ENCODE measurements at places on chromosomes 1 and 21.

- DNase-seq = no peak
Measured at GRCh38 chr21:20329636-20330035, 668.6 kb upstream of the NCAM2 start.

DNA sequence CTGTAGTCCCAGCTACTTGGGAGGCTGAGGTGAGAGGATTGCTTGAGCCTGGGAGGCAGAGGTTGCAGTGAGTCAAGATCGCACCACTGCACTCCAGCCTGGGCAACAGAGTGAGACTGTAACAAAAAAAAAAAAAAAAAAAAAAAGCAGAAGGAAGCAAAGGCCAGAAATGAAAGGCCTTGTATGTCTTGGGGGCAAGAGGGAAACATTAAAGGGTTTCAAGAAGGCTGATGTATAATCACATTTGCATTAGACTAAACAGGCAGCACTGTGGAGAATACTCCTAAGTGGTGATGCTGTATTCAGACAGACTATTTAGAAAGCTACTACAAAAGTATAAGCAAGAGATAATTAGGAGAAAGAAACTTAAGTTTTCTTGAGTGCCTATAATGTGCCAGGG lies 10.4 kb downstream of the ANP32E start:
- no peak for DNase-seq

- DNase-seq = no peak
Measured at GRCh38 chr1:151343587-151343986, 3.5 kb downstream of the RFX5 start.

- no peak for DNase-seq
Measured at GRCh38 chr21:29022166-29022565, 2.3 kb upstream of the USP16 start.

GRCh38 chr1:54816951-54817350 lies 15.8 kb upstream of the TTC22 start:
- no peak for DNase-seq

GRCh38 chr1:109490029-109490933 lies 3.6 kb upstream of the CYB561D1 start:
- peak; percentile 15 for DNase-seq

GRCh38 chr21:41778930-41779600 lies 12.2 kb upstream of the RIPK4 start:
- DNase-seq = no peak

DNA sequence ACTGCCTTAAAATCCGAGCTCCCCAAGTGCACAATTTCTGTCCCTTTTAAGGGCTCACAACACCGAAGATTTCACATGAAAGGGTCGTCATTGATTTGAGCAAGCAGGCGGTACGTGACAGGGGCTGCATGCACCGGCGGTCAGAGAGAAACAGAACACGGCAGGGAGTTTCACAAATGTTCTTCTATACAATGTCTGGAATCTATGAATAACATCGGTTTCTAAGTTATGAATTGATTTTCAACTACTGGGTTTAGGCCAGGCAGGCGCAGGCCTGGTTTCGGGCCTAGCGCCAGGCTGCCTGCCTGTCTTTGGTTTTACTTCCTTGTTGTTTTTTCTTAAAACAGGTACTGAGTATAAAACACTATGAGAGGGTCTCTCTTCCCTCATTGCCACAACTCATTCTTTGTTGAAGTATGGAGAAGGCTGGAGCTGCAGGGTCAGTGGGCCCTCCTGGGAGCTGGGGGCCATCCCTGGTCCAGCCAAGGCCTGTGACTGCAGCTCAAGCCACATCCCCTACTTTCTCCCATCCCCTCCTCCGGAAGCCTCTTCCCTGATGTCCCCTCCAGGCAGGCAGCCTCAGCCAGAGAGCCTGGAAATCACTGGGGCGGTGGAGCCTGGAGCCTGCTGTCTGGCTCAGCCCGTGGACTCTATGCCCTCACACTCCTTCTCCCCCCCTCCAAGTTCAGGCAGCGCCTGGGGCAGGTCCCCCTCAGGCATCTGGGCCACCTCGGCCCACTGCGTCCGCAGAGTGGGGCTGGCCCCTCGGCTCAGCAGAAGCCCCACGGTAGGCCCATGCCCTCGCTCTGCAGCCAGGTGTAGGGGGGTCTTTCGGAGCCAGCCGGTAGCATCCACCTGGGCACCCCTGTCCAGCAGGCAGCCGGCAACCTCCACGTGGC lies 2.4 kb downstream of the ANKRD65 start:
- DNase-seq = no peak

DNA sequence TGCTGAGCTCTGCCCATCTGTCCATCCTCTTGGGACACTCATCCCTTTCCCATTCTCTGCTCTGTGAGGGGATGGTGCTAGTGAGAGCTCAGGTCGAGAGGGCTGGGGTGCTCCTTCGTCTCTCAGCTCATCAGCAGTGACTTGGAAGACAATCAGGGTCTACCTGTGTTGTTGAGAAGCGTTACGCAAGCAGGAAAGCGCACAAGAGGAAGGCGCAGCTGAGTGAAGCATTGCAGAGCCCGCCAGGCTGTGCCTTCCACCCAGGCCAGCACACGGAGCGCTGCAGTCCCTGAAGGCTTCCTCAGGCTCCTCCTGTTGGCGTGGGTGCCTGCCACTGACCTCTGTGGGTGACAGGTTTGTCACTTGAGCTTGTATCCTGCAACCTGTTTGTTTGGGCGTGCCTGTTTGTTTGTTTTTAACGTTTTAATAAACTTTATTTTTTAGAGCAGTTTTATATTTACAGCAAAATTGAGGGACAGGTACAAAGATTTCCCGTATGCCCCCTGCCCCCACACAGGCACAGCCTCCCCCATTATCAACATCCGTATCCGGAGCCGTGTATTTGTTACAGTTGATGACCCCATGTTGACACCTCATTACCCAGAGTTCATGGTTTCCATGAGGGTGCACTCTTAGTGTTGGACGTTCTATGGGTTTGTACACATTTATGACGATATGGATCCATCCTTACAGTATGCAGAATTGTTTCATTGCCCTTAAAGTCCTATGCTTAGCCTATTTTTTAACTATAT lies 36.7 kb downstream of the ADARB1 start:
- DNase-seq = peak; percentile 73

- no peak for DNase-seq
Measured at GRCh38 chr1:28110555-28110954, 22.1 kb upstream of the EYA3 start.

- DNase-seq = no peak
Measured at GRCh38 chr1:12032161-12032621, 12.9 kb downstream of the MIIP start.

DNA sequence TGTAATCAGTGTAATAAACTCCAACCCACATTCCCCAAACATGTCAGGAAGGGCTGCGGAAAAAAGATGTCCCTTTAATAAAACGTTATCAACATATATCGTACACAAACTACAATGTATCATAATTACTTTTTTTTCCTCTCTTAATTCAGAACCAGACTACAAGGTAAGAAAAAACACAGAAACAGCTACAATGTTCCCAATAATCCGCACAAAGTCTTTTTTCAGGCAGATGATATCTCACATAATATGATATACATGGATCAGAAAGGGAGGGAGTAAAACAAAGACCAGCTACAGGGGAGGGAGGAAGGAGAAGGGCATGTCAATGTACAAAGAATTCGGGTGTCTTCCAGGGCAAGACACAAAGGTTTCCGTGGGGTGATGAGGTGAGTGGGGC lies 25.4 kb downstream of the MRPL37 start:
- no peak for DNase-seq

DNA sequence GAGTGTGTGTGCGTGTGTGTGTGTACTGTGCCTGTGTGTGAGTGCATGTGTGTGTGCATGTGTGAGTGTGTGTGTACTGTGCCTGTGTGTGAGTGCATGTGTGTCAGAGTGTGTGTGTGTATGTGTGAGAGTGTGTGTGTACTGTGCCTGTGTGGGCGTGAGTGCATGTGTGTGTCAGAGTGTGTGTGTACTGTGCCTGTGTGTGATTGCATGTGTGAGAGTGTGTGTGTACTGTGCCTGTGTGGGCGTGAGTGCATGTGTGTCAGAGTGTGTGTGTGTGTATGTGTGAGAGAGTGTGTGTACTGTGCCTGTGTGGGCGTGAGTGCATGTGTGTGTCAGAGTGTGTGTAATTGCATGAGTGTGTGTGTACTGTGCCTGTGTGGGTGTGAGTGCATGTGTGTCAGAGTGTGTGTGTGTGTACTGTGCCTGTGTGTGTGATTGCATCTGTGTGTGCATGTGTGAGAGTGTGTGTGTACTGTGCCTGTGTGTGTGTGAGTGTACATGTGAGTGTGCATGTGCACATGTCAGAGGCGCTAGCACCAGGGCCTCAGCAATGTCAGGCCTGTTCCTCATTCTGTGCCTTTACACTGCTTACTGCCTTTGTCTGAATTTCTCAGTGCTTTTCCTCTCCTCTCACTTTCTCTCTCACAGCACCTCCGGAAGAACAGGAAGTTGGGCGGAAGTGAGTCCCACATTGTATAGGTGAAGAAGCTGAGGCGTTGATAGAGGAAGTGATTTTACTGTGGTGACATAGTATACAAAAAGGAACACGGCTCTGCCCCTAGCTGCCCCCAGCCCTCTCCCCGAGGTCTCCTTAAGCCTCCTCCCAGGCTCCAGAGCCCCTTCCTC lies 4.9 kb downstream of the SLC5A9 start:
- no peak for DNase-seq

GRCh38 chr1:30968220-30968971 lies 59.8 kb upstream of the SDC3 start:
- DNase-seq = peak; percentile 74

DNA sequence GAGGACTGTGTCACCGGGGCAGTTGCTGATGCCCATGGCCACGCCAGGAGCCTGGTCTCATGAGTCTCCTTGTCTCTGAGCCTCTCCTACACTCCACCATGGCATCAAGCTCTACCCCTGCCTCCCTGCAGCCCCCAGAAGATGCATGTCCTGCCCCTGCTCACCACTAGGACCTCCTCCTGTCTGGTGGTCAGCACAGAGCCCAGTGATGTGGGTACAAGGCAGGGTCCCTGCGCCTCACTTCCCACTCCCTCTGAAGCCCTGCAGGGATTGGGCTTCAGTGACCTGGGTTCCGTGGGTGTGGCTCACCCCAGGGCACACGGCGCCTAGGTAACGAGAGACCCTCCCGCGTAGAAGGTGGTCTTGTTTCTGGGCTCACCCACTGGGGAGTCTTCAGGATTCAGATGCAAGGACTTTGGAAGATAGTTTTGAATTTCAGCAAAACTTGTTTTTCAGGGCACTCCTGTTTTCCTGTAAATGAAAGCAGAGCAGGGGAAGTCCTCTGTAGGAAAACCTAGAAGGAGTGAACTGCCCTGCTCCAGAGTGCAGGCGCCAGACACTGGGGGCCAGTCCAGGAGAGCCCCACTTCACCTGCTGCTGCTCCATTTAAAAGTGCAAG lies 2.8 kb downstream of the COL18A1 start:
- DNase-seq = no peak
